ENCODE measurements at places on chromosomes 16 and 17. TPM values are rescaled to one million over a fixed set of nuclear protein-coding genes. Genes with fewer than 3 reads are reported as not detected.
A peak's percentile ranks its signal among the peaks of the same experiment; 100 is the strongest.

The CACNG5 gene
- total RNA-seq, result not detected

The SEZ6L2 gene
- total RNA-seq, result 1.2 TPM

The FBXW10 gene
- total RNA-seq, result 0.88 TPM

The GDPD1 gene
- 3.7 TPM for total RNA-seq

DNA sequence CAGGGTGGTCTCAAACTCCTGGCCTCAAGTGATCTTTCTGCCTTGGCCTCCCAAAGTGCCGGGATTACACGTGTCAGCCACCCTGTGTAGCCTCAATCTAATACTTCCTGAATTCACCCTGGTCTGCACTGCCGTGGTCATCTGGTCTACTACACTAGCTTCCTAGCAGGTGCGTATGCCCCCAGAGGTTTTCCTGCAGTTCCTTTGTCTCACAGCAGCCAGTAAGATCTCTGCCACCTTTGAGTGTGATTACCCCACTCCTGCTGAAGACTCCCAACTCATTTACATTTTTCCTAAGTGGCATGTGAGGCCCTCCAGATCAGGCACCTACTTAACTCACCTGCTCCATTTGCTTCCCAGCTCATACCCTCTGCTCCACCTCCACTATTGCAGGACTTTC lies 5.1 kb upstream of the DDX19A start:
- H3K4me3 ChIP-seq, result no peak overlapping the region
- H3K27ac ChIP-seq, result no peak overlapping the region
- no peak for DNase-seq

- peak; percentile 20 for DNase-seq
- H3K4me3 ChIP-seq, result no peak overlapping the region
- H3K4me1 ChIP-seq, result peaks cover 4% of the 10 kb centered on the region
- H3K36me3 ChIP-seq, result no peaks in the 10 kb centered on the region
These were observed 6.1 kb upstream of the ENDOV start for GRCh38 chr17:80408872-80409271.

GRCh38 chr17:6643451-6644125 lies 2.7 kb downstream of the TXNDC17 start:
- H3K27me3 ChIP-seq, result no peaks in the 10 kb centered on the region
- H3K36me3 ChIP-seq, result peaks cover 5% of the 10 kb centered on the region
- no peak overlapping the region for H3K27ac ChIP-seq
- no peak for DNase-seq

DNA sequence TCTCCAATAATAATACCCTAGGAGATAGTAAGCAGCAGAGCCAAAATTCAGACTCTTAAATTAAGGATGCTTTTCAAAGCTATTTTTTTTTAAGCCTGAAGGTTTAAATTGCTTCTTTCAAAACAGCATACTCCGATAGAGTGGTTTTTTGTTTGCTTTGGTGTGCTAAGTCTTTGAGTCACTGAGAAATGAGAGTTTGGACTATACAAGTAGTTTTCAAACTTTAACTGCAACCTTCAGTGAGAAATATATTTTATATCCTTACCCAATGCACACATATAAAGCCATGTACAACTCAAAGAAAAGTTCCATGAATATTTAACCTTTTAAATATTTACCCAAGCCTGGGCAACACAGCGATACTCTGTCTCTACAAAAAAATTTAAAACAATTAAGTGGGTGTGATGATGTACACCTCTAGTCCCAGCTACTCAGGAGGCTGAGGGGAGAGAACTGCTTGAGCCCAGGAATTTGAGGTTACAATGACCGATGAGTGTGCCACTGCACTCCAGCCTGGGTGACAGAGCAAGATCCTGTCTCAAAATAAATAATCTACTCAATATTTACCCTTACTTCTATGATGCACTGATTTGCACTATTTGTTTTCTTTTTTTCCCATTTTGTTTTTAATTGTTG lies 19.2 kb downstream of the DCUN1D3 start:
- no peak overlapping the region for H3K4me3 ChIP-seq
- H3K4me1 ChIP-seq, result peaks cover 34% of the 10 kb centered on the region
- H3K27ac ChIP-seq, result no peak overlapping the region
- no peaks in the 10 kb centered on the region for H3K27me3 ChIP-seq

DNA sequence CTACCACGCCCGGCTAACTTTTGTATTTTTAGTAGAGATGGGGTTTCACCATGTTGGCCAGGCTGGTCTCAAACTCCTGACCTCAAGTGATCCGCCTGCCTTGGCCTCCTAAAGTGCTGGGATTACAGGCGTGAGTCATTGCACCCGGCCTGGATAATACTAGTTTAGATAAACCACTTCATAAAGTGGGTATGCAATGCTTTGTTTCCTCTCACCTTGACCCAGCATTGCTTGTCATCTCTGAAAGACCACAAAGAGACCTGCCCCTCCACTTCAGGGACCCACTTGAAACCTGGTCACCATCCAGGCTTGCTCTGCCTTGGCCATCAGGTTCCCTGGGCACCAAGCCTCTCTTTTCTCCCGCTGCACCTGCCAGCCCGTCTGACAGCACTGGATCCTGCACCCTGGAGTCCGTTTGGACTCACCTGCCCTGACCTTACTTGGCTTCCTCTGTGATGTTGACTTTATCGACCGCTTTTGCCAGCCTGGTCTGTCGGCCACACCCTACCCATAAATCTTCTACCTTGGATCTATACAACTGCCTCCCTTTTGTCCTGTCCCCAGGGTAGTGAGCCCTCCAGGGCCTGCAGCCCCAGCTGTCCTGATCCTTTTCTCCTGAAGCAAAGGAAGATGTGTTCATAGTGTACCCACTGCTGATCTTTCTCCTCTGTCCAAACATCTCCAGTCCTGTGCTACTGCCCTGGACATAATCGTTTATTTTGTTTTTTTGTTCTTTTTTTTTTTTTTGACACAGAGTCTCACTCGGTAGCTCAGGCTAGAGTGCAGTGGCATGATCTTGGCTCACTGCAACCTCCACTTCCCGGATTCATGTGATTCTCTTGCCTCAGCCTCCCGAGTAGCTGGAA lies 12.7 kb upstream of the ZG16 start:
- H3K27me3 ChIP-seq, result no peaks in the 10 kb centered on the region
- peak overlapping the region; percentile 58 for H3K27ac ChIP-seq
- H3K4me3 ChIP-seq, result no peak overlapping the region
- peaks cover 30% of the 10 kb centered on the region for H3K4me1 ChIP-seq

GRCh38 chr17:7285679-7286078 lies 4.2 kb downstream of the SLC2A4 start:
- H3K36me3 ChIP-seq, result no peaks in the 10 kb centered on the region
- no peak overlapping the region for H3K4me3 ChIP-seq
- H3K4me1 ChIP-seq, result peaks cover 18% of the 10 kb centered on the region
- DNase-seq, result no peak
- H3K27me3 ChIP-seq, result no peaks in the 10 kb centered on the region

DNA sequence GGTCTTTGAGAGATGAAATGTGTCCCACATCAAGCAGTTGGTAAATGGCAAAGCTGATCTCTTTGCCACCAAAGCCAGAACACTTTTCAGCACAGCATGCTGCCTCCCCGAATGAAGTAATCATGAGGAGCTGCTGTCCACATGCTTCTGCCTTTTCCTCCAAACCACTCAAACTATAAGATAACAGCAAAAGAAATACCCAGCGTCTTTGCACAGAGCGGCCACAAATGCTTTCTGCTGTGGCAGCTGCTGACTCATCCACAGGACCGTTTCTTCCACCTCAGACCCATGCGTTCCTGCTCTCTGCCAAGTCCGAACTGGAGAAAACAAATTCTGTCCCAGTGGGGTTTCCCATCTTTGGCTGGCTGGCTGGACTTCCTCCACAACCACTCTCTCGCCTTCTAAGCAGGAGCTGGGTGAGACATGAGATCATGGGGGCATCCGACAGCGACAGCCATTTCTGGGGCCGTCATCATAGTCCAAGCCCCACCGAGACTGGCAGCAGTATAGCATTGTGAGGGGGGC lies 27.1 kb downstream of the TBC1D3B start:
- DNase-seq, result no peak
- no peaks in the 10 kb centered on the region for H3K36me3 ChIP-seq
- no peaks in the 10 kb centered on the region for H3K4me1 ChIP-seq
- peaks cover 6% of the 10 kb centered on the region for H3K27me3 ChIP-seq

DNA sequence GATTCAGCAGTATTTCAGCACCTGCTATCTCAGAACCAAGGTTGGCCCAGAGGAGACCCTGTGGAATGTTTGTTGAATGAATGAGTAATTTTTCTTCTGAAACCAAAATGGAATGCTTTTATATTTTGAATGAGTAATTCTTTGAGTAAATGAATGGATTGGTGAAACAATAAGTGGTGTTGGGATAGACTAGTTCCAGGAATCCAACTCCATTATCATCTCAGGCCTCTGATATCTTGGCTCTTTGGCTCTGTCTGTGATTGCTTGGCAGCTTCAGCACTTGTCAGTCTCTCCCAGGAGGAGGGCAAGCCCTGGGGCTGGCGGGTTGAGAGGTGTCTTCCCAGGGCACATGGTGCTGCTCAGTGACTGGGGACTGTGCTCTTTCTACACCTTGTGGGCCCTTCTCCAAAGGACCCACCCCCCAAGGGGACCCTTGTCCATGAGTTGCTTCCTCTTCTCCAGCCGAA lies 284.4 kb upstream of the FOXF1 start:
- H3K36me3 ChIP-seq, result no peaks in the 10 kb centered on the region
- H3K27ac ChIP-seq, result no peak overlapping the region

- peak; percentile 95 for DNase-seq
- H3K36me3 ChIP-seq, result no peaks in the 10 kb centered on the region
- H3K27ac ChIP-seq, result peak within 1 kb of the TSS; percentile 91
- no peaks in the 10 kb centered on the region for H3K27me3 ChIP-seq
- H3K4me1 ChIP-seq, result peaks cover 22% of the 10 kb centered on the region
These were observed at the start of gene AKAP10 for GRCh38 chr17:19977293-19978208. AKAP10 (minus strand) TSS chr17:19977828; CDS start chr17:19977679, 149 bp downstream.

GRCh38 chr16:72646615-72647014 lies 401.3 kb downstream of the ZFHX3 start:
- DNase-seq, result no peak
- H3K27ac ChIP-seq, result no peak overlapping the region
- no peaks in the 10 kb centered on the region for H3K4me1 ChIP-seq

GRCh38 chr16:62717026-62717425 lies 680.8 kb upstream of the CDH8 start:
- no peaks in the 10 kb centered on the region for H3K4me1 ChIP-seq
- no peak for DNase-seq
- no peaks in the 10 kb centered on the region for H3K36me3 ChIP-seq
- no peak overlapping the region for H3K27ac ChIP-seq
- H3K27me3 ChIP-seq, result no peaks in the 10 kb centered on the region
- no peak overlapping the region for H3K4me3 ChIP-seq

DNA sequence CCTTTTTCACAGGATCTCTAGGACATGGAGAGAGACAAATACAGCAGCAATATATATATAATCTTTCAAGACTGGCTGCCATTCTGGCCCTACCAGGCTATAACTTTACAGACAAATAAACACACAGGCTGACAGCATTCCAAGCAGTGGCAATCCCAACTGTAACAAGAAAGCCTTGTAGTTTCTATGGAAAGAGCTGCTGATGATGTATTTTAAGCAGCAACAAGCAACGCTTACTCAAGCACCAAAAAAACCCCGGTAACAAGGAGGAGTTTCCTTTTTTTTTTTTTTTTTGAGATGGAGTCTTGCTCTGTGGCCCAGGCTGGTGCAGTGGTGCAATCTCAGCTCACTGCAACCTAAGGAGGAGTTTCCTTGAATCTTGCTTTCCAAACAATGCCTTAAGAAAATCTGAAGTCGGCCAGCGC lies 23.2 kb downstream of the LSM12 start:
- H3K27ac ChIP-seq, result no peak overlapping the region
- H3K36me3 ChIP-seq, result peaks cover 4% of the 10 kb centered on the region
- H3K4me3 ChIP-seq, result no peak overlapping the region
- H3K4me1 ChIP-seq, result peaks cover 15% of the 10 kb centered on the region
- H3K27me3 ChIP-seq, result no peaks in the 10 kb centered on the region
- DNase-seq, result no peak

- no peak for DNase-seq
- no peak overlapping the region for H3K4me3 ChIP-seq
- H3K4me1 ChIP-seq, result no peaks in the 10 kb centered on the region
- no peaks in the 10 kb centered on the region for H3K27me3 ChIP-seq
- H3K27ac ChIP-seq, result no peak overlapping the region
- H3K36me3 ChIP-seq, result no peaks in the 10 kb centered on the region
These were observed 97.6 kb downstream of the TMEM114 start for GRCh38 chr16:8492690-8493089.

- DNase-seq, result no peak
- H3K4me1 ChIP-seq, result peaks cover 9% of the 10 kb centered on the region
- H3K4me3 ChIP-seq, result no peak overlapping the region
- no peak overlapping the region for H3K27ac ChIP-seq
These were observed 205.0 kb upstream of the N4BP1 start for GRCh38 chr16:48814994-48815393.

GRCh38 chr17:18025945-18026776 lies 12.8 kb downstream of the ATPAF2 start:
- H3K27me3 ChIP-seq, result no peaks in the 10 kb centered on the region
- no peak for DNase-seq
- no peak overlapping the region for H3K27ac ChIP-seq
- H3K36me3 ChIP-seq, result no peaks in the 10 kb centered on the region
- no peaks in the 10 kb centered on the region for H3K4me1 ChIP-seq
- H3K4me3 ChIP-seq, result no peak overlapping the region

- no peaks in the 10 kb centered on the region for H3K27me3 ChIP-seq
- no peak overlapping the region for H3K4me3 ChIP-seq
- no peaks in the 10 kb centered on the region for H3K4me1 ChIP-seq
- H3K36me3 ChIP-seq, result no peaks in the 10 kb centered on the region
These were observed 77.0 kb upstream of the CCL2 start for GRCh38 chr17:34178092-34178491.

GRCh38 chr16:2838928-2839327 lies 8.8 kb downstream of the ZG16B start:
- DNase-seq, result peak; percentile 68
- H3K4me1 ChIP-seq, result peaks cover 7% of the 10 kb centered on the region
- H3K27me3 ChIP-seq, result no peaks in the 10 kb centered on the region
- H3K36me3 ChIP-seq, result no peaks in the 10 kb centered on the region

DNA sequence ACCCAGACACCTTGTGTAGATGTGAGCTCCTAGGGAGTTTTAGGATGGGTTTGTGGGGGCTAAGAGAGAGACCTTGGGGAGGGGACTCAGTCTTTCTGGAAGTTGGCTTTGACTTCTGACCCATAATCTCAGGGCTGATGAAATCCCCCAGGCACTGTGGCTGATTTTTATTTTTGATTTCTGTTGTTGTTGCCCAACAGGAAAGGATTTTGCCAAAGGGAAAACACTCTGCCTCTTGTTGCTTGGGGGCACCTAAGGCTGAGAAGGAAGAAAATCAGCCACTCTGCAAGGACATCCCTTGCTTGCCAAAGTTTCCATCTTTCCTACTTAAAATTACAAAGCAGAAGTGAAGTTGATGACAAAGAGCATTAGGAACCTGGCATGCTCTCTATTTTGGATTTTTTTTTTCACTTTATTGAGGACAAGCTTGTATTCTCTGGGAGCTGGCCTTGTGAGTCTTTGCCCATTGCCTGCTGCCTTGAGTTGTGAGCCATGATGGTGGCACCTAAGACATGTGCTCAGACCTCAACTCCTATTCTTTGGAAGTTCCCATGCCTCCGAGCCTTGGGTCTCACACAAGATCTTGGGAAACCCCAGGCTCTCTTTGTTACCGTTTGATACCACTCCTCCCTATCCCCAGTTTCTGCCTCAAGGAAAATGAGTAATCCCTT lies 3.2 kb upstream of the C1QTNF1 start:
- no peaks in the 10 kb centered on the region for H3K36me3 ChIP-seq
- no peaks in the 10 kb centered on the region for H3K27me3 ChIP-seq
- peaks cover 6% of the 10 kb centered on the region for H3K4me1 ChIP-seq
- no peak overlapping the region for H3K4me3 ChIP-seq
- no peak for DNase-seq

Data from thyroid gland (tissue), 4 donors.